ENCODE measurements at places on chromosomes 4 and X. TPM values are rescaled to one million over a fixed set of nuclear protein-coding genes. Genes with fewer than 3 reads are reported as not detected.

GRCh38 chr4:114378305-114378903, 220.2 kb upstream of the UGT8 start:
- no peak for DNase-seq

- no peak for DNase-seq
Measured at GRCh38 chrX:150847088-150847487, 51.4 kb downstream of the CD99L2 start.

GRCh38 chr4:92303621-92304027, at the start of gene GRID2:
TSS of gene GRID2 (plus strand) at chr4:92303966.
- peak; percentile 19 for DNase-seq

DNA sequence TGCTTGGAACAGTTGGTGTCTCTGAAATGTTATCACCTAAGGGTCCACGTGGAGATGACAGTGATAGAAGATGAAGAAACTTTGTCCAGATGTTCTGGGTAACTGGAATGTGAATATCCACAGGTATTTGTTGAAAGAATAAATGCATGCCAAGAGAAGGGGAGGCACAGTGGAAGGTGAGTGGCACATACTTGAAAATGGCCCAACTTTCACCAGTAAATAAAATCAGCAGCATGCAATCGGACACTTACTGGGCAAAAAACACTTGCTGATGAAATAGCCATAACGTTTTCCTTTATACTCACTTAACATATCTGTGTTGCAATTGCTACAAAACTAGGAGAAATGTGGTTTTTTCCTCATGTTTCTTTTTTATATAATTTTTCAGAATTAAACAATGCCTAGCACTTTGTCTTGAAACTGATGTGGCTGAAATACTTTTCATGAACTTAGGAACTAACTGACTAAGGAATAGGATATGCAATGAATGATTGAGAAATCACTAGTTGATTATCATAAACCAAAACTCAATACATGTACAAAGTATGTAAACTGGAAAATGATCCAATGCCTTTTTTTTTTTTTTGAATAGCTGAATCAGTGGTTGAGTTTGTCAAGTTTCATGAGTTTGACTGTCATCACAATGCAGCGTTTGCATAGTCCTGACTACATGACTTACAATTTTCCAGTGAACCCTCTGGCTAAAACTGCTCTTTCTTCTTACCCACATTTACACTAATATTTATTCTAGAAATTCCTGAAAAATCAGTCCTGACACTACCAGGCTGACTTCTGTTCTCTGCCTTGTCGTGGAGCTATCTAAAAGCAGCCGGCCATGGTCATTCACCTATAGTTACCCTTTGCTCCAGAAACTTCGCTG, 127.4 kb downstream of the CPE start:
- DNase-seq, result no peak

DNA sequence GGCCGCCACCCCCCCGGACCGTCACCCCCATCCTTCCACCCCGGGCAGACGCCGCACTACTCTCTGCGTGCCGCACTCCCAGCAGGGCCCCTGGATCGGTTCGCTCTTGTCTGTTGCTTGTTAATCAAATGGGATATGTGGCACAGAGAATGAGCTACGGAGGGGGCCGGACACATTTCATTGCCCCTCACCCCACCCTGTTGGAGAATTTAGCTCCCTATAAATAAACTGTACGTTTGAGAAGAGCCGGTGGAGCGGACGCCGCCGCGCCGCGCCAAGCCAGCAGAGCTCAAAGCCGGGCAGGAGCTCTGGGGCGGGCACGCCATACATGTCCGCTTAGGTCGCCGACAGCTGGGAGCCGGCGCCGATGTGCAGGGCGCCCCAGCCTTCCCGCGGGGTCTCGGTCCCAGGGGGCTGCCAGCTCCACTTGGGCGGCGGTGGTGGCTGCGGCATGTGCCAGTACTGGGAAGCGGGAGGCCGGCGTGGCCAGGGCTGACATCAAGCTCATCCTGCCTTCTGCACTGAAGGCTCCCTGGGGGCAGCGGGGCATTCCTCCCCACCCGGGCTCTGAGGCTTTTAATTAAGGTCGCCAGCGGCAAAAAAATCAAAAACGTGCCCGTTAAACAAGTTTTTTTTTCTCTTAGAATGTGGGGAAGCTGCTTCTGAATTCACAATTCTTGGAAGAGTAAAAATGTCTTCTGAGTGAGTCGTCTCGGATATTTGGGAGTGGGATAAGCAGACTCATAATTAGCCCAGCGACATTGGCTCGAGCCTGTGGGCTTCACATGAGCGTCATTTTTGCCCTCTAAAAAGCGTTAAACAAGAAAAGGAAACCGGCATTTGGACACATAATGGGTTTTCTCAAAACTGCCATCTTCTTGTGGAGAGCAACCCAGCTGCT, 1.1 kb upstream of the PCDH19 start:
- DNase-seq, result no peak

- DNase-seq, result peak; percentile 49
Measured at GRCh38 chrX:153625271-153626024, 21.6 kb upstream of the DUSP9 start.

DNA sequence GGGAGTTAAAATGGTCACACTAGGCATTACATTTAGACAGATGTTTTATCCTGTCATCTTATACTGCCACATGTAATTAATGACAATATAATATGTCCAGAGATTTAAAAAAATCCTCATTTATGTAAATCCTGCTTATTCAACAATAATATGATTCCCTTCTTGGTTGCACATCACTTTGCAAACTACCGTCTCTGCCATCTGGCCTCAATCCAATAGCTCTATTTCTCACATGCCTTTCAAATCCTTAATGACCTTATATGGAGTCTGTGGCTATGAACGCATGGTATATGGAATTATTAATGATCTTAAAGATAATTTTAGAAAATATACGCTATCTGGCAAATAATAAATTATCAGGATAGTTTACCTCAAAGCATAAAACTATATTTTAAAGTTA, 144.5 kb downstream of the NPNT start:
- DNase-seq, result no peak

DNA sequence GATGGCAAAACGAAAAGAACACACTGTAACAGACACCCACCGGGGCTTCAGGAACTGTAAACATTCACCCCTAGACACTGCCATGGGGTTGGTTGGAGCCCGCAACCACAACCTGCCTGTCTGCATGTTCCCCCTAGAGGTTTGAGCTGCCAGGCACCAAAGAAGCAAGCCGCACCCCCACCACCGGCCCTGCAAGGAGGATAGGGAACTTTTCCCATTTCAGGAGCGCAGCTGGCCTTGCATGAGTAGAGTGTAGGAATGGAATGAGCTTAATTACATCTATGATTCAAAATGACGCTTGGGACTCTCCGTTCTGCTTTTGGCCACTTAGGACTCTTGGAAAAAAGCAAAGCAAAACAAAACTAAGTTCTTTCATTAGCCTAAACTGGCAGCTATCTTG, 243.6 kb upstream of the CTSO start:
- no peak for DNase-seq

DNA sequence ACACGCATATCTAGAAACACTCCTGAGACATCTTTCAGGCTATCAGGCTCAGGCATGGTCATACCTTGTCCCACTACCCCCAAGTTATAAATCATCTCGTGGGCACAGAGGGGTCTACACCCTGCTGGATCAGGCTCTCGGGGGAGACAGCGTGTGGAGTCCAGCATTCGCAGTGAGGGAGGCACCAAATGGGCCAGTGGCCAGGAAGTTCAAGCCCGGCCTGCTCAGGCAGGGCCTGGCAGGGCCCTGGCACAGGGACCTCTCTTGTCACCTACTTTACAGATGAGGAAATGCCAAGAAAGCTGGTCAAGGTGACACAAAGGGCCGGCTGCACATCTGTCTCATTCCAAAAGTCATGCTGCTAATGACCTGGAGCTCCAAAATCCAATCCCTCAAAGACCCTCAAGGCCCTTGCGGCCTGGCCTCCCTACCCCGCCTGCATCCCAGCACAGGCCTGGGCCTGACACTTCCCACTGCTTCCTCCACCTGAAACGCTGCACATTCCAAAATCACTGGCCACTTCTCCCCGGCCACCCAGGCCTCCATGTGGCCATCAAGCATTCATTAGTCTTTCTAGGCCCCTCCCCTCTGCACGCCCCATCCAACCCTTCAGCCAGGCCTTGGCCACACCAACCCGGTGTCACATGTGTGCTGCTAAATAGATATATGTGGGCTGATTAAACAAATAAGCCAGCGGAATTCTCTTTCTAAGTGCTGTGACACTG, 35.6 kb downstream of the ACOX3 start:
- DNase-seq, result no peak

DNA sequence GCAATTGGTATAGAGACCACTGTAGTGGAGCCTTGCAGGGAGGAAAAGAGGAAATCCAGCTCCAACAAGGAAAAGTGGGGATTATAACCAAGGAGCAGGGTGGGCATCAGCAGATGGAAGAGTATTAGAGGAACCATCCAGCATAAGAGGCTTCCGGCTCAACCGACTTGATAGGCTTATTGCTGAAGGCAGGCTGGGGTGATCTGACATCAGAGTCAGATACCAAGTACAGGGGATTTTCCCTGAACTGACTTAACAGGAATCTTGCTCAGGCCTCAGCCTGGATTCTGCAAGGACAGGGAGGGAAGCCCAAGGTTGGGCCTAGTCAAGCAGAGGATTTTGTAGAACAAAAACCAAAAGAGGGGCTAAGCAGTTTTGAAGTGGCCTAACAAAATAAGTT, 129.6 kb downstream of the DCLK2 start:
- no peak for DNase-seq

- no peak for DNase-seq
Measured at GRCh38 chr4:1172971-1173757, 781 bp upstream of the SPON2 start.

- DNase-seq, result no peak
Measured at GRCh38 chr4:184255871-184256642, 38.4 kb upstream of the ENPP6 start.

GRCh38 chr4:26126143-26126718, 194.6 kb upstream of the RBPJ start:
- no peak for DNase-seq

GRCh38 chr4:111812114-111812513, 333.1 kb upstream of the FAM241A start:
- no peak for DNase-seq

DNA sequence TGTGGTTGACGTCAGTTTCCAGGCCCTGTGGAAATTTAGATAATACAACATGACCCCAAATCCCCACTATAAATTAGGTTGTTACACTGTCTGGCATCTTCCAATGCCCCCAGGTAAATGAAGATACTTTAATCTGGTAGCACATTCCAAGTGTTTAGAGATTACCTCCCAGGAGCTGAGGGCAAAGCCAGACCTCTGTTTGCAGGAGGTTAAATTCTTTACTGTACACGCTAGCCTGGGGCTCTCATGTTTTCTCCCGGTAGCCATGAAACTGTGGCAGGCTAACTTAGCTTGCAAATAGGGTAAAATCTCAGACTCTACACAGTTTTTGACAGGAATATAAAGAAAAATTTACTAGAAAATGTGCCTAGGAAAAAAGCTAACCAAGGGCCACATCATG, 450.0 kb downstream of the PDGFC start:
- DNase-seq, result no peak

- no peak for DNase-seq
Measured at GRCh38 chrX:155871934-155872333, 9.2 kb upstream of the VAMP7 start.

DNA sequence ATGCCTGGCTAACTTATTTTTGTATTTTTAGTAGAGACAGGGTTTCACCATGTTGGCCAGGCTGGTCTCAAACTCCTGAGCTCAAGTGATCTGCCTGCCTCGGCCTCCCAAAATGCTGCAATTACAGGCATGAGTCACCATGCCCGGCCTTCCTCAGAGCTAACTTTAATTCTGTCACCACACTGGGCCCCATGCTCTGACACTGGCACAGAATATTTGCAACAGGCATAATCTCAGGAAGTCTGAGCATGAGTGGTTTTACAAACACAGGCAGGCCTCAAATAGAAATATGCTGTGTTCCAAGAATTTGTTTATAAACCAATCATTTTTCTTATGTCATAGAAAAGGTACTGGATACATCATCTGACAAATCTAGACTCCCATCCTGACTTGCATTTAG, 32.7 kb upstream of the FAM9C start:
- peak; percentile 60 for DNase-seq

The SCFD2 gene
- total RNA-seq, result 19.2 TPM

The CNKSR2 gene
- 1.6 TPM for total RNA-seq

The LRAT gene
- not detected for total RNA-seq

The HTR2C gene
- not detected for total RNA-seq

The SPANXB1 gene
- total RNA-seq, result not detected

Measured in aorta (tissue), 5 donors.